ENCODE measurements at places on chromosomes 16 and 17.
A peak's percentile ranks its signal among the peaks of the same experiment; 100 is the strongest.

DNA sequence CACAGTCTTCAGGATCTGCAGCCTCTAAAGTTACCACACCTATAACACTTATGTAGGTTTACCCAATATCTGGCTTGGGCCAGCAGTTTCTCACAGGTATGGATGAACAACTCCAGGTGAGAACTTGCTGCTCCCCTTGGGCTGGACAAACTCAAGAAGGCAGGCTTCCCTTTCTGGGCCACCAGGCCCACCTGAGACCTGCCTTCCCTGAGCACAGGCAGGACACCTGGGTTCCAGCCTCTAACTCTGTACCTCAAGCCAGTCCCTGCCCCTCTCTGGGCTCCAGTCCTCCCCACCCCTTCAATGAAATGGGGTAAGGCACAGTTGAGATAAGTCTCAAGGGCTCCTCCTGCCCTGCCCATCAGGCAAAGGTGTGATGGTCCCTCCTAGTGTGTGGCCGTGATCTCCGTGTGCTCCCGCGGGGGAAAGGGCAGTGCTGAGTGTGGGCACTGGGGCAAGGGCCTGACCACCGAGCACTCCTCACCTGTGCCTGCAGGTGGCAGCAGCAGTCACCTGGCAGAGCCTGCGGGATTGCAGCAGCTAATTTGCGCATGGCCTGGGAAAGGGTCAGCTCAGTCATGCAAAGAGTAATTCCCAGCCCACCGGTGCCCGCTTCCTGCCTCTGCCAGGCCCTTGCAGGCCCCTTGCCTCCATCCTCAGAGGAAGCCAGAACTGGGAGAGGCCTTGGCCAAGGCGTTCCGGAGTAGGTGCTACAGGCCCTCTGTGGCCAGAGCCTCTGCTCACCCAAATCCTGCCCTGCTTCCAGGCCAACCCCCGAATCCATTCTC is 28.2 kb upstream of the ADGRG1 start:
- DNase-seq, result peak; percentile 33

DNA sequence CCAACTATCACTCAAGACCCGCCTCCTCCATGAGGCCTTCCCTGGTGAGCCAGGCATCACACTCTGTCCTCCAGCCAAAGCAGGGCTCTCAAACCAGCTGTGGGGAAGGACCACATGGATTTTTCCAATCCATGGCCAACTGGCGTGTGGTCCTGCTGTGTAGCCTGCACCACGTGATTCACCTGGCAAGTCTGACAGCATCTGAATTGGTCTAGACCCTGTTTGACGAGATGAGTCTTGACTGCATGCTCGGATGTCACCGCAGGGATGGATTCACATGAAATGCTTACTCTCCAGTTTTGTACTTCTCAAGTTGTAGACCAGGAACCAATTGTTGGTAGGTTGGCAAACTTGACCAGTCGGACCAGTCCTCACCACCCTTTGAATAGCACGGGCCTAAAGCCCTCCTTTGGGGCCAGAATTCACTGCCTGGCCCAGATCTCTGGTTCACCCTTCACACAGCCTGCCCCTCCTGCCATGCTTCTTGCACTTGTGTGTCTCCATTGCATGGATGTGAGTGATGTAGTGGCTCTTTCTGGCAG is 9.9 kb downstream of the CRHR1 start:
- no peak for DNase-seq

GRCh38 chr17:29125651-29126050 is 54.5 kb downstream of the MYO18A start:
- no peak for DNase-seq

DNA sequence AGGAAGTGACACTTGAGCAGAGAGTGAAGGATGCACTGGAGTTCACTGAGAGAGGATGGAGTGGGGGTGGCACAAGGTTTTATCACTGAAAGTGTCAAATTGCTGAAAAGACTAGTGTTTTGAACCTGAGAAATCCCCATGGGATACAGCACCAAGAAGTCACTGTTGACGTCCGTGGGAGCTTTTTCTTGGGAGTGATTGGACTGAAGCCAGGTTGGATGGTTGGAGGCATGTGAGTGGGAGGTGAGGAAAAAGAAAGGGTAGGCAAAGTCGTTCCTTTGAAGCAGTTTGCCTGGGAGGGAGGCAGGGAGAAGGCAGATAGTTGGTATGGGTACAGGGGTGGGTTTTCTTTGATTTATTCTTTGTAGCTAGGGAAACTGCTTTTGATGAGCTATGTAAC is 39.9 kb upstream of the SDK2 start:
- DNase-seq, result no peak

DNA sequence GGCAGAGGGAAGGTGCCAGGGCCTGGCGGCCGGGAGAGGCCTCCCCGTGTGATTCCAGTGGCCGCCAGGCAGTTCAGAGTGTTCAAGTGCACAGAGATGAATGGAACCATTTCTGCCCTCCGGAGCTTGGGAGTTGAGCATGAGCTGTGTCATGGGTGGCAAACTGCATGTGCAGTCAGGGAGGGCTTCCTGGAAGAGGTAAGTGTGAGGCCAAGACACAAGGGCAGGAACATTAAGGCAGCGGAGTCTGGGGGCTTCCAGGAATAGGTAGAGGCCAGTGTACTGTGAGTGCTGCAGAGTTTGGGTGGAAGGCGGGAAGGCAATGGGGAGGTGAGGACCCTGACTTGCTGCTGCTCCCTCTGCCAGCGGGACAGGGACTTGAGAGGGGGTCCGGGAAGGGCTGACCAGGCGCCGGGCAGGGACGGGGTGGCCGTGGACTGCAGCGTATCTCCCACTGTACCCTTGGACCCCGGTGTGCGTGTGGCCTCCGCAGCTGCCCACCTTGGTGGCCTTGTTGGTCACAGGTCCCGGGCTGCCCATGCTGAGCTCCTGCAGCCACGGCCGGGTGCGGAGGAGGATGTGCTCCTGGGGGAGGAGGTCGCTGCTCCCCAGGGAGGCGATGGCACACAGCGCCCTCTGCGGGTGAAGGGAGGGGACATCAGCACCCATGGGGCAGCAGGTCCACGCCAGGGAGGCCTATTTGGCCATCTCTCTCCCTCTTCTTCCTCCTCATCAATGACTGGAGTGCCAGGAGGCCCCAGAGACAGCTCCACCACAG is 7.5 kb upstream of the CEP131 start:
- DNase-seq, result no peak

- no peak for DNase-seq
These were observed 78.1 kb upstream of the BRD7 start for GRCh38 chr16:50446861-50447260.

GRCh38 chr17:41600318-41600717 is 12.2 kb downstream of the KRT16 start:
- DNase-seq, result no peak

DNA sequence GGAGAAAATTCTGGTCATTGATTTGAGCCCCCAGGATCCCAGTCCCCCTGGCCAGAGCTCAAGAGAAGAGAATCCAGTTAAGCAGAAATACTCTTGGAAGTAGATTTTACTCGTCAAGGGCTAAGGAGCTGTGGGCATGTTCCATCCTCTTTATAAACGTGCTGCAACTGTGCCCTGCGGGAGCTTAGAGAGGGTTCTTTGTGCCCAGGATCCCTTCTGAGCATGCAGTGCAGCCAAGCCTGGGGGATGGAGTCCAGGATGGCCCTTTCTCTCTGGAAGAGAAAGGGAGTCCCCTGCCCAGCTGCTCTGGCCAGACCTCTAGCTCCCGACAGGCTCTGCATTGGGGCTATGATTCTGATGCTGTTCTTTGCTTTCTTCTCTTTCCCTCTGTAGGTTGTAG is 9.5 kb upstream of the LGALS9 start:
- DNase-seq, result no peak

DNA sequence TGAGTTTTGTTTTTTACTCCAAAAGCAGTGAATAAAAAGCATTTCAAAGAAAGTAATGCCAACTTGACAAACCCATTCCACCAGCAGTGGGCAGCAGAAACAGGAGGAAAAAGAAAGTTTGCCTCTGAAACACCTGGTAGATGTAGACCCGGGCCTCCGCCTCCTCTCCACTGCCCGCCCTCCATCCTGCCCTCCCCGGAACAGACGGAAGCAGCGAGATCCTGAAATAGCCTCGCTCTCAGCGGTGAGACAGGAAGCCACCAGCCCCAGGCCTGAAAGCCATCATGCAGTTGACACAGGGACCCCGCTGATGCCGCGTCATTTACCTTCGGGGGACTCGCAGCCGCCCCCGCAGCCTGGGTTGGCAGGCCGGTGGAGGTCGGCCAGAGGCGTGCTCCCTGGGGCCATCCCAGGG is 67.8 kb downstream of the C16orf78 start:
- DNase-seq, result no peak

- DNase-seq, result no peak
These were observed 150.8 kb downstream of the CYB561 start for GRCh38 chr17:63295288-63295687.

- no peak for DNase-seq
These were observed 112.2 kb downstream of the AATF start for GRCh38 chr17:37060928-37061327.

GRCh38 chr16:1379304-1380076 is 27.8 kb downstream of the GNPTG start:
- DNase-seq, result no peak

GRCh38 chr17:38899421-38899820 is 26.0 kb upstream of the LASP1NB start:
- DNase-seq, result no peak

- DNase-seq, result no peak
These were observed 1.8 kb downstream of the JPT1 start for GRCh38 chr17:75152523-75152921.

DNA sequence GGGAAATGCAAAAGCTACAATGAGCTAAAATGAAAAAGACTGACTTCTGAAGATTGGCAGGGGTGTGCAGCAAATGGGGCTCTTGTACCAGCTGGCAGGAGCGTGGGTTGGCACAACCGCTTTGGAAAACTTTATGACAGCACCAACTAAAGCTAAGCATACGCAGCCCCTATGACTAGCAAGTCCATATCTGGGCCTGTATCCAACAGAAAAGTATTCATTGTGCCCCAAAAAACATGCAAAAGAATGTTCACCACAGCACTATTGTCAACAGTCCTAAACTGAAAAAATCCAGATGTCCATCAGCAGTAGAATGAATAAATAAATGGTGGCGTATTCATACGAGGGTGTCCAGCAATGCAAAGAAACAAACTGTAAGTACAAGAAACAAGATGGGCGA is 22.6 kb upstream of the ITGA3 start:
- DNase-seq, result no peak

- DNase-seq, result peak; percentile 2
These were observed 20.3 kb upstream of the NFATC3 start for GRCh38 chr16:68064791-68065365.

DNA sequence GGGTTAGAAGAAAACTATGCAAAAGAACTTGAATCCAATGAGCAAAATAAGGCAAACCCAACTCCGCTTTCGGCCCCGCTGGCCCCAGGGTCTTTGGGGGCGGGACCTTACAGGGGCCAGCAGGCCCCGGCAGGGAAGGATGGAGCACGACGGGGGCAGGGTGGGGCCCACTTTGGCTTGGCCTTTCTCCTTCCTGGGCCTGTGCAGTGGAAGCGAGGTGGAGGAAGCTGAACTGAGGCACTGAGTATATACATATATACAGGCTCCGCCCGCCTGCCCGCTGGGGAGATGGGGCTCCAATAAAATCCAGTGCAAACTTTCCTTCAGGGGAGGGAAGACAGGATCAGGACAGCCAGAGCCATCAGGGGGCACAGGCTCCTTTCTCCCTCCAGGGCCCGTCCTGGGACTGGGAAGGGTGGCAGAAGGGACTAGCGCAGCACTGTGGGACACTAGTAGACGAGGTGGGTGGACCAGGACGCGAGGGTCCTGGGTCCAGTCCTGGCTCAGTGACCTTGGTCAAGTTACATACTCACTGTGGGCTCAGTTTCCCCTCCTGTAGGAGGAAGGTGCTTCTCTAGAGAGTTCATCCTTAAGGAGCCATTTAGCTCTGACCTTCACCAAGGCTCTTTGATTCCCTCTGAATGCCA is 20.9 kb upstream of the MPO start:
- no peak for DNase-seq

Measured in hypothalamus (tissue), 51 donors.